ENCODE measurements at places on chromosomes 3 and 15.

GRCh38 chr3:4494895-4495264 lies 1.7 kb downstream of the ITPR1 start:
- DNase-seq: no peak

DNA sequence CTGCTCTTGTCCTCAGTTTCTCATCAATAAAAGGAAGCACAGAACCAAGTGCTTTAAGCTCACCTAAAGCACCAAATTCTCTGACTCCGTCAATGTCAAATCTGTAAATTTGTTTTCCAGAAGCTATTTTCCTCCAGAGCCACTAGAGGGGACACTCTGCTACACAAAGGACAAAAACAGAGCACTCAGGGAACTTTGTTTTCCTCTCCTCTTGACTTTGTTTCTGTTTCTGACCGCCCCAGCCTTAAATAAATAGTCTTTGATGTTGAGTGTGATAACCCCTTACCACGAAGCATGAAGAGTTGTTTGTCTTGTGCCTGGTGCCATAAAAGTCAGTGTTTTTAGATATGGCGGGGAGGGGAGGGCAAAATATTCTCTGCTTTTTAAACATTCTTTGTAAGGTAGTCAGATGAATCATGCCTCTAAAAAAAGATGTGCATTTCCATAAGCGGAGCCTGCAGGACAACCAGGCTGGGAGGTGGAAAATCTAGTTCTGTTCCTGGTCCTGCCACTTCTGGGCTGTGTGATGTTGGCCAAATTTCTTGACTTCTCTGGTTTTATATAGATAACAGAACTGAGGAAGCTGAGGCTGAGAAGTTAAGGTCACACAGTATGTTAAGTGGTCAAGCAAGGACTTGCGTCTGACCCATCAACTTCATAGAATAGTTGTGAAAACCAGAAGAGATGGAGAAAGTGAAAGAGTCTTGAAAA lies 7.3 kb upstream of the ZBTB38 start:
- no peak for DNase-seq

- DNase-seq: no peak
Measured at GRCh38 chr3:170469151-170470062, 50.7 kb downstream of the CLDN11 start.

GRCh38 chr3:126870608-126871210 lies 112.2 kb upstream of the PLXNA1 start:
- no peak for DNase-seq

GRCh38 chr15:56369234-56369633 lies 4.0 kb downstream of the TEX9 start:
- DNase-seq: no peak

- no peak for DNase-seq
Measured at GRCh38 chr3:5006755-5007202, 27.5 kb downstream of the BHLHE40 start.

GRCh38 chr3:53240989-53241972 lies 14.5 kb downstream of the TKT start:
- no peak for DNase-seq

DNA sequence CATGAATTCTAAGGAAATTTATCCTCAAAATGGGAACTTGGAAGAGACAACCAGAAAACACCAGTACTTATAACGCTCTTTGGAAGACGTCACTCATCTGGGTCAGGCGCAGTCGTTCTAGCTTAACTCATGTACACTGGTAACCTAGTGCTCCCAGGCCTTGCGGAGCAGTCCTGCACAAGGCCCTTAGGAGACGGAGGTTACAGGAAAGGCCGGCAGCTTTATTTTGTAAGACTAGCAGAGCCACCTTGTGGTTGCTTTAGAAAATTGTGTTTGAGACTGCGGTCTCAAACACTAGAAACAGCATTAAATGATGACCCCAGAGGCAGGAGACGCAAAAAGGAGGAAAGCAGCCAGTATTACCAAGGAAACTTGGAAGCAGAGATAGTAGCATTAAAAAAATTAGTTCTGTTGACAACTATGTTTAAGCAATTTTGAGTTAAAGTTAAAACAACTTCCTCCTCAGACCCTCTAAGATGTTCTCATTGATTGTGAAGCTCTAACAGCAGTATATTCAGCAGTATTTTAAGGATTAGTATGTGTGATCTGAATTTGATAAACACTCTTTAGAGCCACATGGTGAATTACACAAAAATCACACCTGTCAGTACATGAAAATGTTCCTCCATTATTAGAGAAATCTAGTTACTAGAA lies 141.9 kb upstream of the C2CD4B start:
- no peak for DNase-seq

GRCh38 chr3:85258819-85259218 lies 300.0 kb downstream of the CADM2 start:
- DNase-seq: no peak

DNA sequence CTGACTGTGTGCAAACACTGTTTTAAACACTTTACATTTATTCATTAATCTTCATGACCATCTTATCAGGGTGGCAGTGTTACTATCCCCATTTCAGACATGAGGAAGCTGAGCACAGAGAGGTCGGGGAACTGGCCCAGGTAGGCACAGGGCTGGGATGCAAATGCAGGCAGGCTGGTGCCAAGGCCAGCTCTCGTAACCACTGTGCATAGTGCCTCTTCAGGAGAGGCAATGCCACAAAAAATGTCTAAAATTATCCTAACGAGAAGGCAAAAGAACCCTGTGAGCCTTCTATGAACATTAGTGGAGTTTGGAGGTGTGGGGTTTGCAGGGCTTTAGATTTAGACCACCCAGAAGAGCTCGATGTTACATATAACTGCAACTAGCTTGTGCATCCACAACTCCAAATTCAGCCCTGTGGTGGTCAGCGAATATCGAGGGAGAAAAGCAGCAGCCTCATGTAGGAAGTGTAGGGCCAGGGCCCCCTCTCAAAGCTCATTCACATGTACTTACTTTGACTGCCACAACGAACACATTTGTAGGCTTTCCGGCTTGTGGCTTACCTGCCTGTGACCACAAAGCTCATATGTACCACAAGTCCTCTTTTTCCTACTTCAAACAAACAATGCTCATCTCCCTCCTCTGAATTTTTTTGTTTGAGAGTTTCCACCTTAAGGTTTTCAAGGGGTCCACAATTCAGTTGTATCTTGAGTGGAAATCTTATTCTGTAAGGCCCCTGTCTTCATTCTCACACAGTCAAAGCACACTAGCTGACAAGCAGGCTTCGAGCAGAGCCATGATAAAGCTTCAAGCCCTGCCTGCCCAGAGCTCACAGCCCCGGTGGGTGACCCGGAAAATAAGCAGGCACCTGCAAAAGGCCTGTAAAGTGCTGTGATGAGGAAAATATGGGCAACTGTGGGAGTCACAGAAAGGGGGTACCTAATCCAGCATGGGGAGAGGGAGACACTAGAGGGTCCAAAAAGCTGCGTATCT lies 722.9 kb upstream of the CFAP20DC start:
- DNase-seq: peak; percentile 21

GRCh38 chr3:127915115-127915936 lies at the start of gene KBTBD12:
TSS of gene KBTBD12 (plus strand) at chr3:127915232. CDS start at chr3:127923062, 7,830 bp downstream.
- DNase-seq: no peak

DNA sequence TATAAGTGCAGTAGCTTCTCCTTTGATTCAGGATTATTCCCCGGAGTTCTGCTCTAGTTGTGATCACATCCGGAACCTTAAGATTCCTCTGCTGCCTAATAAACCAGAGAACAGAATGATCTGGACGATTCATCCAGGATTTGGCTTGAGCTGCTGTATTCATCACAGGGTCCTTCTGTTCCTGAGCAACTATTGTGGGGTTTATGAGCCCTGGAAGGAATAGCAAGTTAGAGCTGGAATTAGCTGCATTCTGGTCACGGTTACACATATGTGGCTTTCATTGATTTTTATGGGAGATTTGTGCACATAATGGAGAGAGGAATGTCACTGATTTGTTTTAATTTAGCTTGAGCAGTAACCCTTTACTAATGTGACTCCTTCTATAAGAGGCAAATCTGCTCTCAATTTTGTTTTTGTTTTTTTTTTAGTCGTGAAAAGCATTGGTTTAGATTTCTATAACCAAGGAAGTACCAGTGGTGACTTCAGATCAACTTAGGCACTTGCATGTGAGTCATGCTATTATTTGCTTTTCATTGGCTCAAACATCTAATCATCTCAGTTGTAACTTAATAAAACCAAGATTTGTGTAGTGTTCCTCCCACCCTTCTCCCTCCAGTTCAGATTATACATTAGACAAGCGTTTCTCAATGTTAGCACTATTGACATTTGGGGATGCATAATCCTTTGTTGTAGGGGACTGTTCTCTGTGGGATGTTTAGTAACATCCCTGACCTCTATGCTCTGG lies 148.5 kb downstream of the OTOL1 start:
- no peak for DNase-seq

DNA sequence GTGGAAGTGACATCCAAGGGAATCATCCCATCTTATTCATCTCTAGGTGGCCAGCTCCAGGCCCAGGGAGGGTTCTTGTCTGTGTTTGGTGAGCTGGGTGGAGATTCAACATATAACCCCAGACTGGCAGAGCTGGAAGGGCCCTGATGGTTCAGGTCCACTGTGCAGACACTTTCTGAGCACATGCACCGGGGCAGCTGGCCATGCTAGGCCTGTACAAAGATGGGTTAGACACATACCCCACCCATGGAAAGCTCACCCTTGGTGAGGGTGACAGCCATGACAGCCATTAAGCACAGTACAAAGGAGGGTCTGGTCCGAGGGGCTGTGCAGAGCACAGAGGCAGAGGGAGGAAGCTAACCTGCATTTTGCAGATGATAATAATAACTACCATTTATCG lies 100.4 kb downstream of the CORO2B start:
- DNase-seq: no peak

All from activated naive CD4-positive, alpha-beta T cell (primary cell).